ENCODE measurements at places on chromosomes 11 and 22.

DNA sequence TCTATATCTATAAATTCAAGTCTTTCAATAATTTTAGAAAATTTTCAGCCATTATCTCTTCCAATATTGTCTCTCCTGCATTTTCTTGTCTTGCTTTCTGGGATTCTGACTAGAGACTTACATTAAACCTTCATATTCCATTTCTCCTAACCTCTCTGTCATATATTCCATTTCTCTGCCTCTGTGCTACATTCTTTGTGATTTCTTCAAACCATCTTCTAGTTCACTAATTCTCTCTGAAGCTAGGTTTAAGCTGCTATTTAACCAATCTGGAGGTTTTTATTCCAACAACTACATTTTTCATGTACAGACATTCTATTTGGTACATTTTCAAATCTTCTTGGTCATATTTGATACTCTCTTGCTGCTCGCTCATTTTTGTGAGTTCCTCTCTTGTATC lies 122.5 kb downstream of the TTC28 start:
- no peak for DNase-seq

DNA sequence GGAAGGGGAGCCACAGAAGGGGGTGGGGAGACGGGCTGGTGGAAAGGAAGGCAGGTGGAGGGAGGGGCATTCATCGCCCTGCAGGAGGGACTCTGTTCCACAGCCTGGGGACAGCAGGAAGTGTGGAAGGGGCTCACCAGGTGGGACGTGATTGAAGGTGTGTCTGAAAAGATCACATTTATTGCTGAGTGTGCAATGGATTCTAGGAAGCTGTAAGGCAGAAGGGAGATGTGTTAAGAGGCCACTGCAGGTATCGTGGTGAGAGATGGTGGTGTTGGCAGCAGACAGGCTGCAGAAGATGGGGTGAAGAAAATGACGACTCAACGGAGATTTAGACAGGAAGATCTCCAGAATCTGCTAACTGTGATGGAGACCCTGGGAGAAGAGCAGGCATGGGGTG lies 537.4 kb downstream of the MN1 start:
- DNase-seq, result no peak

DNA sequence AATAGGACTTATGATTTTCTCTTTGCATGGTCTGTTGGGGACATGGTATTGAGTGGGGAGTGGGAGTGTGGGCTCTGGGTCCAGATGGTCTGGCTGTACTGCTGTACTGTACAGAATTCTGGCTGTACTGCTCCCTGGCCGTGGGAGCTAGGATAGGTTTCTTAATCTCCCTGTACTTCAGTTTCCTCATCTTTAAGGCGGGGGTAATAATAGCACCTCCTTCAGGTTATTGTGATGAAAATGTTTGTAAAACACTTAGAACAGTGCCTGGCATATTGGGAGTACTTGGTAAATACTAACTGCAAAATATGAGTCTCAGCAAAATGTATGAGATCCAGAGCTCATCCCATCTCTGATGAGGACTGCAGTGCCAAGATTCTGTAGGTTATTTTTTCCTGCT lies 198.6 kb downstream of the KIF18A start:
- no peak for DNase-seq

GRCh38 chr11:69567951-69568808 lies 72.8 kb upstream of the CCND1 start:
- DNase-seq, result no peak

GRCh38 chr11:127049486-127049885 lies 48.9 kb upstream of the KIRREL3 start:
- DNase-seq, result no peak

DNA sequence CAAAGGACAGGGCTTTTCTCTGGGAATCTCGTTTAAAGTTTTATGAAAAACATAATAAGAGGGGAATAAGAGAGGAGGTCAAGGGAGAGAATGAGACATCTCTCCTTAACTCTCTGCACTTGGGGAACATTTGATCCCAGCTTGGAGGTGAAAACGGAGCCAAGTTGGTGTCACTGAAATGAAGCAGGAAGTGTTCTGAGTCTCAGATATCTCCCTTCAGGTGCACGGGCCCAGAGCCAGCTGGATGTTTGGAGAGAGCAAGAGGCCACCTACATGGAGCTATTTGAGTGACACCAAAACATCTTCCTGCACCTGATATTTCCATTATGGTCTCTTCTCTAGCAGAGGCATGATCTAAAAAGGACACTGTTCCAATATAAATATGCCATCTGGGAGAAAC lies 85.7 kb downstream of the BLID start:
- no peak for DNase-seq

- no peak for DNase-seq
Measured at GRCh38 chr11:35131886-35132285, 7.1 kb upstream of the CD44 start.

DNA sequence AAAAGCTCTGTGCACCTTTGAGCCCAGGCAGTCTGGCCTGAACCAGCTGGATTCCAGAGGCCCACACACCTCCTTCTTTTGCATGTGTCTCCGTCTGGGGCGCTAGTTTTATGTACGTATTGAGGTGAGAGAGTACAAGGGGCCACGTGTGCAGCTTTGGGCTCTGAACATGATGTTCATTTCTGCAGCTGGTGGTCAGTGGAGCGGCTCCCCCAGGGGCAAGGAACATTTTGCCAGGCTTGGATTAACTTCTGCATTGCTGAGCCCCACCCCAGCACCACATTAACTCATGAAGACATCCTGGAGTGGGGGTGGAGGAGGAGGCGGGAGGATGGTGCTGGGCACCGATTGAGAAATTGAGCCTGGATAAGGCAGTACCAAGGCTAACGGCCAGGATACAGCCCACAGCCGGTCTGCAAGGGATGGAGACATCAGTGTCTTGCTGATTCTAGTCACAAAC lies 13.8 kb downstream of the USP2 start:
- no peak for DNase-seq

GRCh38 chr22:48416396-48417224 lies 1411.1 kb downstream of the BRD1 start:
- DNase-seq, result no peak

DNA sequence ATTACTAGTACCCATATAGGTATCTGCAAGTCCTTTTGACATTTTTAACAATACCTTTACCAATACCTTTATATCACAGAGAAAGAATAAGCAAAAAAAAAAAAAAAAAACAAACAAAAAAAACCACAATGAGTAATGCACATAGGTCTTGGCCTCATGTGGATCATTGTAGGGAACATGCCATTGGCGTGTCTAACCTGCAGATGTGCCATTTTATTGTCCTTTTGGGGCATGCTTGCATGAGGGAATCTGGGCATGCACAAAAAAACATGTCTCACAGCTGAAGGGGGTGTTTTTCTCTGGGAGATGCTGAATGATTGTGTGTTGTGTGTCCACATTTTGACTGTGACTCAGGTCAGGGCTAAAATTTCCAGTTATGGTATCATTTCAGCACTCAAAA lies 361.6 kb downstream of the GUCY1A2 start:
- DNase-seq, result no peak

DNA sequence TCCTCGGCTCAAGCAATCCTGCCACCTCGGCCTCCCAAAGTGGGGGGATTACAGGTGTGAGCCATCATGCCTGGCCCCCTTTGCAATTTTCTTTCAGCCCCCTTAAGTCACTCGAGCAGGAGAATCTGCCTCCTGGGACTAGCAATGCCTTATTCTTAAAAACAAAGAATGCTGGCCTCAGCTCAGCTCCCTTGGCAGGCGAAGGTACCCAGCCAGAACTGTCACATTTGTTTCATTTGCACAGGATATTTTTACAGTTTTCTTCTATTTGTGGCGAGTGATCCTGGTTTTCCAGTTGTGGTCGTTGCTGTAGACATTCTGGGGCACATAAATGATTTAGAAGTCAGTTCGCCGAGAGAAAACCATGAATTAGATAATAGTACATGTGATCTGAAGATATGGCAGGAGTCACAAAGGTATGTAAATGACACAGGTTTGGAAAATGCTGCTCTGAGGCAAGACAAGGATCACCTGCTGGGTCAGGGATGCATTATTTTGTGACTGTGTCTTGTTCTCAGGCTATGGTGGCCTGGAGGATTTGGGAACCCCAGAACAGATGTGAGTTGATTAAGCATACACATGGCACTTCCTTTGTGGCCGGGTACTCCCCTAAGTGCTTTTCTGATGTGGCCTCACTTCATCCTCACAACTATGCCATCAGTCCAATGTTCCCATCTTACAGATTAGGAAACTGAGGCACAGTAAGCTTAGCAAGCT lies 51.2 kb upstream of the SLC22A12 start:
- DNase-seq, result no peak

- no peak for DNase-seq
Measured at GRCh38 chr11:12251666-12252560, 125.5 kb upstream of the PARVA start.

GRCh38 chr11:28981381-28981780 lies 873.2 kb downstream of the METTL15 start:
- DNase-seq, result no peak

- DNase-seq, result no peak
Measured at GRCh38 chr11:9396752-9397151, 12.3 kb downstream of the IPO7 start.

DNA sequence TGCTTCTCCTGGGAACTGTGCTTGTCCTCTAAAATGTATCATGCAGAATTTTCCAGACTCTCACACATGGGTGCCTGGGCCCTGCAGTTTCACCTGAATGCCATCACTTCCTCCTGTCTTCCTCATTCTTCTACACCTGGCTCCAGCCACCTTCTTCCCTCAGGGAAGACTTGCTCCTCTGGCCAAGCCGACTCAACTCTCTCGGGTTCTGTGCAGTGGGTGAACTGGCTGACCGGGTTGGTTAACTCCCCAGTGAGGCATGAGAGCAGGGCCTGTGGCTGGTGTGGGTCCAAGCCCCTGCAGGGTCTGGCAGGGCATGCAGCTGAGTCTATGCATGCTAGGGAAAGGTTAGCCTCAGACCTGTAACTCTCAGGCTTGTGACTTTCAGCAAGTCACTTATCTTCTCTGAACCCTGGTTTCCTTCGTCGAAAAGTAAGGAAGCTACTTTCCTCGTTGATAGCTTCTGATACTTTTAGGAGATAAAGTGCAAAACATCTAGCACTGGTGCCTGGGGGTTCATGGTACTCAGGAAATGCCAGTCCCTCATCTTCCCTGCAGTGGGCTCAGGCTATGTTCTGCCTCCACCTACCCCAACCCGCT lies 11.9 kb downstream of the CD82 start:
- DNase-seq, result no peak

GRCh38 chr11:102767800-102768199 lies 12.6 kb downstream of the MMP10 start:
- no peak for DNase-seq

DNA sequence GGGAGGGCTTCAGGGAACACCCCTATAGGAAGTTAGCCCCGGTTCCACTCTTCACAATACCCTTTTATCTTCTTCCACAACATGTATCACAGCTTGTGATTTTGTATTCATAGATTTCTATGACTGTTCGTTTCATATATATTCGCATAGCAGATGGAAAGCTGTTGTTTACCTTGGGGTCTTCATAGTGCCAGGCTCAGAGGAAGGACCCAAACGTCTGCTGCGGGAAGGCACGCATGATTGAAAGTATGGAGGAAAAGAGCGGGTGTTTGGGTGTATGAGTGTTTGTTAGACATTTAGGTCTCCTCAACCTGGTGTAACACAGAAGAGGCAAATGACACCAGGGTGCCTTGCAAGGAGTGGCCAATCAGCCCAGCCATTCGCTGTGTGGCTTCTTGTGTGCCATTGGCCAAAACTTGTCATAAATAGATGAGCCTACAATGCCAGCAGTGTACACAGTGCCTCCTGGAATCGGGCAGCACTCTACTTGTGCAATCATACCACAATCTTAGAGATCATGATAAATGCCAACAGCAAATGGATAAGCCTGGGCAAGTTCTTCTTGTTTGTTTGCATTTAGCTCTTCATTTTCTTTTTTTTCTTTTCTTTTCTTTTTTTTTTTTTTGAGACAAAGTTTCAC lies 10.9 kb upstream of the ADA2 start:
- no peak for DNase-seq

DNA sequence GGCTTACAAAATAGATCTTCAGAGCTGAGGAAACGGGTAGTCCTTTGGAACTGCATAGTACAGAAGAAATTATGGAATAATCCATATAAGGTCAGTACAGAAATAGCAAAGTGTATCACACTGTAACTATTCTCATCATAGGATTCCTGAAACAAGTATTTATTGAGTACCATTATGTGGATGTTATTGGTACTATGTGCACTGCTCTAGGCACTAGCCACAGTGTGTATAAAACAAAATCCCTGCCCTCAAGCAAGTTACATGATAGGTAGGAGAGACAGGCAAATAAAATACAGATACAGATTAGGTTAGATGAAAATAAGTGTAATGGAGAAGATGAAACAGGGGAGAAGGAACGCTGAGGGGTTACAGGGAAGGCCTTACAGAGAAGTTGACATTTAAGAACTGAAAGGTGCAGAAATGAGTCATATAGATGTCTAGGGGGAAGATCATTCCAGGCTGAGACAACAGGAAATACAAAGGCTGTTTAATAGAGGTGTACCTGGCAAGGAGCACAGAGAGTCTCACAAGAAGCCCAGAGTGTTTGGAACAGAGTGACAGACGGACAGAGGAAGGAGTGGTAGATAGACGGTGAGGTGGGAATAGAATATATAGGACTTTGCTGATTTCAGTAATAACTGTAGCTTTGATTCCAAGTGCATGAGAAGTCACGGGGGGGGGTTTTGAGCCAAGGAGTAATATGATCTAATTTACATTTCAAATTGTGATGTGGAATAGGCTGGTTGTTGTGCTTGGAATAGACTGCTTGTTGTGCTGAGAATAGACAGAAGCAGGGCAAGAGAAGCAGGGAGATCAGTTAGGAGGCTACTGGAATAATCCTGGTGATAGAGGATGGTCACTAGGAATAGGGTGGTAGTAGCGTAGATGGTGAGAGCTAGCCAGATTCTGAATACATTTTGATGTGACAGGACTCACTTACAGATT lies 13.7 kb downstream of the RNF141 start:
- no peak for DNase-seq

DNA sequence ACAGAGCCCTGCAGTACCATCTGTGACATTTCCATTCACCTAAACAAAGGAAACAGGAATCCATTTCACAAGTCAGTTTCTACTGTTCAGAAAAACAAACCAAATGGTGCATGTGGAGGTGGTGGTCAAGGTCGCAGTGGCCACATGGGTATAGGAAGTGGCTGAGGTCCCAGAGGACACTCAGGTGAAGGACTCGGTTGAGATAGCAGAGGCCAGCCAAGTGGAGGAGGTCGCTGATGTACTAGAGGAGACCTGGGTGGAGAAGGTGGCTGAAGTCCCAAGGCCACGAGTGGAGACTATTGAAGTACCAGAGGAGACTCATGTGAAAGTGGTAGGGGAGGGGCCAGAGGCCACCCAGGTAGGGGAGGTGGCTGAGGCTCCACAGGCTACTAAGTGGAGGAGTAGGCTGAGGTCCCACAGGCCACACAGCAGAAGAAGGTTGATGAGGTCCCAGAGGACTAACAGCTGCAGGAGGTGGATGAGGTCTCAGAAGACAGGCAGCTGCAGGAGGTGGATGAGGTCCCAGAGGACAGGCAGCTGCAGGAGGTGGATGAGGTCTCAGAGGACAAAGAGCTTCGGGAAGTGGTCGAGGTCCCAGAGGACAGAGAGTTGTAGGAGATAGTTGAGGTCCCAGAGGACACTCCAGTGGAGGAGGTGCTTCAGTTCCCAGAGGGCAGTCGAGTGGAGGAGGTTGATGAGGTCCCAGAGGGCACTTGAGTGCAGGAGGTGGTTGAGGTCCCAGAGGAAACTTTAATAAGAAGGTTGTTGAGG lies 40.2 kb downstream of the ZNF195 start:
- DNase-seq, result no peak

All from AG04450 (cell line).